ENCODE measurements at places on chromosomes 16 and 17.

DNA sequence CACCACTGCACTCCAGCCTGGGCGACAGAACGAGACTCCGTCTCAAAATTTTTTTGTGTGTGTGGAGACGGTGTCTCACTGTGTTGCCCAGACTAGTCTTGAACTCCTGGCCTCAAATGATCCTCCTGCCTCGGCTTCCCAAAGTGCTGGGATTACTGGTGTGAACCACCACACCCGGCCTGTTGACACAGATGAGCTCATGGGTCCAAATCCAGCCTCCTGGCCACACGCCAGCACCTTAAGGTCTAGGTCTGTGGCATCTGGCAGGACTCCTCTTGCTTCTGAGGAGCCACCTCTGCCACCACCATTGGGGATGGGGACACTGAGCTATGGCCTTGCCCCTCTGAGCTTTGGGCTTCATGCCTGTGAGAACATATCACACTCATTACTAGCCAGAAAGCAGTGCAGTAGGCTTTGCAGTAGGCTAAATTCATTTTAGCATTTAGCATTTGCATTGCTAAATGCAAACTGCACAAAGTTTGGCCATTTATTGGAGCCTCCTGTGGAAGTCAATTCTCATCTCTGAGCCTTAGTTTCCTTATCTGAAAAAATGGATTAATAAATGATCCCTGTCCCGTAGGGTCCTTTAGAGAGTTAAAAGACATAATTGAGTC, 5.5 kb upstream of the CDIPT start:
- DNase-seq: no peak

GRCh38 chr17:21214777-21215541, 998 bp upstream of the TMEM11 start:
- no peak for DNase-seq

GRCh38 chr17:78992542-78993212, 13.0 kb upstream of the LGALS3BP start:
- no peak for DNase-seq

- DNase-seq: no peak
These were observed at the start of gene SLC7A6 for GRCh38 chr16:68264128-68265077. Gene SLC7A6, plus strand, starts transcription at chr16:68264526. Its CDS starts 10,201 bp downstream, at chr16:68274727.

DNA sequence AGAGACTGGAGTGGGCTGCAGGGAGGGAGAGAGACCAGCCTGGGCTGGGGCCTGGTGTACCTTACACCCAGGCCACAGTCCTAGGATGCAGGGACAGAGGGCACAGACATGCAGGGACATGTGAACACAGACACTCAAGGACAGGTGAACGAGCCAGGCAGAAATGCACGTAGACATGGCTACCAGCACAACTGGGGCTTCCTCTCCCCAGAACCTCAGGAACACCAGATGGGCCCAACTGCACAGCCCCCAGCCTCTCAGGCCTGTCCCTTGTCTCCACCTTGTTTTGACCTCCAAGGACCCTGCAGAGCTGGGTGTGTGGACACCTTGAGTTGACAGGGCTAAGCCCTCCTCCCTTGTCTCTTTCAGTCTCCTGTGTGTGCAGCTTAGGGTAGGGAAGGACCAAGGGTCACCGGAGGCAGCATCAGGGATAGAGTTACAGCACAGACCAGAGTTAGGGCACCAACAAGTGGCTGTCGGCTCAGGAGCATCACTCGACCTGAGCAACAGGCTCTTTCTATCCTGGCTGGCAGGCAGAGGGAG, 9.2 kb downstream of the SEZ6 start:
- DNase-seq: no peak

Measured in iPS DF 19.7 (cell line).